ENCODE measurements at places on chromosomes 5 and 9.

DNA sequence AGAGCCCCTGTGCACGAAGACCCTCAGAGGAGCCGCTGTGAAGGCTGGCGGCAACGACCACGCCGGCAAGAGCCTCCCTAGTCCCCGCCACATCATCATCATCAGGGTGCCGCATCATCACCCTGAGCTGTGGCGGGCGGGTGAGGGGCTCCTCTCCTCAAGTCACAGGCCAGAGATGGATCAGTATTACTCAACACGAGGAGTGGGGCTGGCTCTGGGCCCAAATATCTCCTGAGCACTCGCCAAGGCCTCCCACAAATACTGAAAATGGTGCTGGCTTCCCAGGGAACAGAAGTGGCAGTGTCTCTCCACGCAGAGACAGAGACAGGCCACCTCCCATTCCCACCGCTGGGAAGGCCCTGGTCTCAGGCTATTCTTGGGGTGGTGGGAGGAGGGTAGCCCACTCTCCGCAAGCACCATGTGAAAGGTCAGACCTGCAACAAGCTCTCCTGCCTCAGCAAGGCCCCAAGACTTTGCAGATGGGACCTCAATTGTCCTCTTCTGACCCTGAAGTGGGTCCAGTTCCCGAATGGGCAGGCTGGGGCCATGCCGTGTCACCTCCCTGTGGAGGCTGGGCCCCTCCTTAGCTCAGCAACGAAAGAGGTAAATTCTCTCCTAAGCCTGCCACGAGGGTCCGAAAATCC, 39.3 kb upstream of the ZNF354A start:
- DNase-seq: no peak

GRCh38 chr5:67308988-67309688, 112.5 kb upstream of the CD180 start:
- DNase-seq: no peak

DNA sequence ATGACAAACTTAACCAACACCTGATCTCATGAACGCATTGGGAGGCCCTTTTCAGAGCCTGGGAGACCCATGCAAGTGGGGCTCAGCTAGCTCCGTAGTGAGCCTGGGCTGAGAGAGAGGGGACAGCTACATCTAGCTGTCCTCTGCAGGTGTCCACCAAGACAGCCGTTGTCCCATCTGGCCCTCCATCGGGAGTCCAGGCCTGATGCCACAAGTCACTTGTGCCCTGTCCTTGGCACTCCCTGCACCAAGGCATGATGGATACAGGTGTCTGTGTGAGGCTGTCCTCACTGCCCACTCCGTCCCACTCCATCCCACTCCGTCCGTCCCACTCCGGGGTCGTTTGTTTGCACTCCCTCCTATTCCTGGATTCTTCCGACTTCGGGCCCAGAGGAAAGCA, 2.5 kb upstream of the EDF1 start:
- DNase-seq: no peak

- DNase-seq: no peak
Measured at GRCh38 chr5:81853030-81853357, 102.1 kb upstream of the SSBP2 start.

GRCh38 chr5:53479590-53480415, 626 bp upstream of the FST start:
- DNase-seq: peak; percentile 40

GRCh38 chr5:119218830-119219782, 136.7 kb upstream of the TNFAIP8 start:
- DNase-seq: peak; percentile 4

DNA sequence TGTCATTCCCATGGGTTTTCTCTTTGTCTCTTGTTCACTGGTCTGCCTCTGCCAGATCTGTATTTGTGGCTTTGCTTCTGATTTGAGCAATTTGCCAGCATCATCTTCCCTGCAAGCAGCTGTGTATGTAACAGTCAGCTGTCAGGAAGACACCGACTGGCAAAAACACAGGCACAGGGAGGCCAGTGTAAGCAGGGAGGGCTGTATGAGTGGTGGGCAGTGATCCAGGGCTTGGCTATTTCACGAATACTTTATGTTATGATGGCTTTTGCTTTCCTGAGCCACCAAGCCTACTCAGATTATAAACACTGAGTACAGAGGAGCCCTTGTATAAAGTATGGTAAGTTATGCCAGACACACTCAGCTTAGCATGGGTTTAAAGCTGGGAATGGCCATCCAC, 11.6 kb downstream of the BNIP1 start:
- no peak for DNase-seq

- no peak for DNase-seq
Measured at GRCh38 chr5:36691226-36691625, 84.8 kb downstream of the SLC1A3 start.

DNA sequence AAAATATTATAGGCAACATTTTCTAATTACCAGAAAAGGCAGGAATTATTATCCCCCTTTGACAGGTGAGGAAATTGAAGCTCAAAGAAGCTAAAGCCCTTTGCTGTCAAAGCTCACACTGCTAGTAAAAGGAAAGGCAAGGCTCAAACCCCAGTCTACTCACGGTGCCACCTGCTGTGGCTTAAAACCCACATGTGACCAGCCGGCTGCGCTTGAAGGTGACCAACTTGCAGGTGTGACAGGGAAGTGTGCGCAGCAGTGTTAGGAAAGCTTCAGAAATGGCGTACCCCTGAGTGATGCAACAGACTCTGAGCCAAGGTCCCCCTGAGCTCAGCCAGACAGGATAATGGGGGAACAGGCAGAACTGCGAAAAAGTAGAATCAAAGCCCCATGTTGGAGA, 45.2 kb downstream of the PAX5 start:
- DNase-seq: no peak

- no peak for DNase-seq
Measured at GRCh38 chr5:162529209-162529608, 461.6 kb downstream of the GABRG2 start.

DNA sequence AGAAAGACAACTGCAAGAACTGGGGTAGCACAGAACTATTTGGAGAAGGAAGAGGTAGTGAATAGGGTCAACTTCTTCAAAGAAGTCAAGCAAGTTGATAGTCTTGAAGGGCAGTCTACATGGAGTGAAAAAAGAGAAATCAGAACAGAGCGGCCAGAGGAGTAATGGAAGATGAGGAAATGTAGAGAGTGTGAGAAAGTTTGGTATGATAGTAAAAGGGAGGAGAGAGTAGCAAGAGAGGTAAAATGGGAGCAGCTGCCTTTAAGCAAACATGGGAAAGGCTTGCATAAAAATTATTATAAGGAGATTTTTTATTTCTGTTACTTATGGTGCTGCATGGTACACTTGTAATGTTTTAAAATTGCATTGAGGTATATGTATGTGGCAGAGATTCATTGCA, 6.8 kb downstream of the ITGA2 start:
- DNase-seq: no peak

- peak; percentile 95 for DNase-seq
Measured at GRCh38 chr9:90914868-90915483, 113.4 kb downstream of the SYK start.

- no peak for DNase-seq
Measured at GRCh38 chr9:113509463-113509862, 45.9 kb downstream of the RGS3 start.

- no peak for DNase-seq
Measured at GRCh38 chr9:114311571-114312512, 11.1 kb upstream of the ORM1 start.

DNA sequence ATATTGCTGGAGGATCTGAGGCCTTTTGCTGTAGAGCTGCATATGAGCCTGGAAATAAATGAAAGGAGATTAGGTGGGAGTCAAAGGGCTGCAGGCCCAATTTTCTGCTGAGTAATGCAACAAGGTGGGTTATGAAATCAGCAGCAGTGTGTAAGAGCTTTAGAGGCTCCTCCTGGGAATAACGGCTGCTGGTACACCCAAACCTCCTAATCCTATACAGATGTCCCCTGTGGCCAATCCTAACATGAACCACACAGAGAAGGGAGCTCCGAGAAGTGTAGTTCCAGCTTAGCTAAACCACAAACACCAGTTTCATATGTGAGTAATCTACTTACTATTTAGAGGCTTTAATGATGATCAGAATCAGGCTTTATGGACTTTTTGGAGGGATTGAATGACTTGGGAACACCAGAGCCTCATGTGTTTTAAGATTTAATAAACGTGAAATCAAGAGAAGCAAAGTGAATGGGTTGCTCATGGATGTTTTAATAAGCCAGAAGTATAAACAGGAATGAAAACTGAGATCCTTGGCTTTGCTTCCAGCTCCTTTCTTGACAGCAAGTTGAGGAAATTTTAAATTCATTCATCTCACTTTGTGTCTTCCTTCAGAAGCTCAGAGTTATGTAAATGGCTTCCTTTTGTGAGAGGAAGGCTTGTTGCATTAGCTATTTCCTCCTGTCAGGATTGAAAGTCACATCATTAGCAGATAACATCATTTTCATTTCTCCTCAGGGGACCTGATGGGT, 437.5 kb downstream of the TMEM232 start:
- no peak for DNase-seq

GRCh38 chr5:113764382-113764781, 250.9 kb downstream of the YTHDC2 start:
- DNase-seq: no peak

- DNase-seq: no peak
Measured at GRCh38 chr9:15206903-15207696, 99.9 kb downstream of the TTC39B start.

GRCh38 chr9:5140151-5140550, 45.3 kb downstream of the INSL6 start:
- DNase-seq: no peak

DNA sequence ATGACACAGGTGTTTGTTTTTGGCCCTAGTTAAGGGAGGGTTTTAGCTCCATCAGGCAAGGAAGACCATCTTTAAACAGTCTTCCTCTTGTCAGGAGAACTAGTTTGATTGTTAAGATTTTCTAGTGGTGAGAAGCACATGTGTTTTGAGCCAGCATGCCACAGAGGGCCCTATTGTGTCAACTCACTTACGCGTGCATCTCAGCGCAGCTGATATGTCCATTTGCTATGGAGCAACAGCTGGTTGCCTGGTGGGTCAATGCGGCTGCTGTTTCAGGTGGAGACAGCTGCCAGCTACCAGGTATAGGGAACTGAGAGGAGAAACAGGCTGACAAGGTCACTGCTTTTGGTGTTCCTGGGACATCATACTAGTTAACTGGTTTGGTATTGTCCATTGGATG, 100.5 kb upstream of the PRRC1 start:
- no peak for DNase-seq

- no peak for DNase-seq
Measured at GRCh38 chr5:72203251-72203845, 96.1 kb downstream of the MAP1B start.

DNA sequence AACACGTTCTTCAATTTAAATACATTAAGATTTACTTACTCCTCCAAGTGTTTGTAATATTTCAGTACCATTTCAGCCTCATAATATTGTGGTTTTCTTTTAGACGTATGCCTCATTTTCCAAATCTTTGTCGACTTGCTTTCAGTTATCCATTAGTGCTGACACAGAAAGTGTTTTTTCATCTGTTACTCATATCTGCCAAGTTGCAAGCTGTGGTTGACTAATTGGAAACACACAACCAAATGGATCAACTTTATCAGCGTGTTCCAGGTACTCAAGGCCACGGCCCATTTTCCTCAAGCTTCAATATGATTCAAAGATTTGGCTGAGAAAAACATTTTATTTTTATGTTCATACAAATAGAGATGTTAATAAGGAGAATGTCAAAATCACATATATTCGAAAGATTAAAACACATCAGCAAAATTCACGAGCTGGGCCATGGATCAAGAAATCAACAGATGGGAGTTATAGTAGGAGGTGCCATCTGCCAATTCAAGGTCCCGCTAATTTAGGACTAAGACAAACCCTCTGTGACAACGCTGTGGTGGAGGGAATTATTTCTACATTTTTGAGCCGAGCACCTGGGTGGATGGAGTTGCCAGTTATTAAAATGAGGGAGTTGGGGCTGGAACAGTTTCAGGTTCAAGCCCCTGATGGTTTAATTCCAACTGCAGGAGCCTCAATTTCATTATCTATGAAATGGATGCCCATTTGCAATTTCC, 27.2 kb upstream of the CCNJL start:
- DNase-seq: no peak

- DNase-seq: no peak
Measured at GRCh38 chr5:60195551-60195950, 302.0 kb upstream of the PDE4D start.

- DNase-seq: no peak
Measured at GRCh38 chr5:10866913-10867312, 105.9 kb upstream of the DAP start.

- no peak for DNase-seq
Measured at GRCh38 chr9:86828631-86829030, 118.7 kb downstream of the GAS1 start.
